ENCODE measurements at places on chromosomes 5 and 9.

DNA sequence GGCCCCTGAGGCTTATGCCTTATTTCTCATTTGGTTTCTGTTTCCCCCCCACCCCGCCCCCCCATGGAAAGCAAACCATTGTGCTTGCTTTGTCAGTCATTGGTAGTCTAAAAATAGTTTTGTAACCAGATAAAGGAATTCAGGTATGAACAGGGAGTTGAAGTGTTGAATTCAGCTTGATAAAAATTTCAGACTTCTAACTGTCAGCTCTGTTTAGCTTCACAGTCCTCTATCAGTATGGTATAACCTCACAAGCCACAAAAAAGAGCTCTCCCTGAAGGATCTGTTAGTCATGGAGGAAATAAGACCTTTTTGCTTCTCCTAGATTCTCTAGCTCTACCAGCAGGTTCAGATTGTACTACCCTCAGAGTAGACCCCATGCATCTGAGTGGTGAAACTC, 378.1 kb downstream of the TMEM38B start:
- DNase-seq: no peak

DNA sequence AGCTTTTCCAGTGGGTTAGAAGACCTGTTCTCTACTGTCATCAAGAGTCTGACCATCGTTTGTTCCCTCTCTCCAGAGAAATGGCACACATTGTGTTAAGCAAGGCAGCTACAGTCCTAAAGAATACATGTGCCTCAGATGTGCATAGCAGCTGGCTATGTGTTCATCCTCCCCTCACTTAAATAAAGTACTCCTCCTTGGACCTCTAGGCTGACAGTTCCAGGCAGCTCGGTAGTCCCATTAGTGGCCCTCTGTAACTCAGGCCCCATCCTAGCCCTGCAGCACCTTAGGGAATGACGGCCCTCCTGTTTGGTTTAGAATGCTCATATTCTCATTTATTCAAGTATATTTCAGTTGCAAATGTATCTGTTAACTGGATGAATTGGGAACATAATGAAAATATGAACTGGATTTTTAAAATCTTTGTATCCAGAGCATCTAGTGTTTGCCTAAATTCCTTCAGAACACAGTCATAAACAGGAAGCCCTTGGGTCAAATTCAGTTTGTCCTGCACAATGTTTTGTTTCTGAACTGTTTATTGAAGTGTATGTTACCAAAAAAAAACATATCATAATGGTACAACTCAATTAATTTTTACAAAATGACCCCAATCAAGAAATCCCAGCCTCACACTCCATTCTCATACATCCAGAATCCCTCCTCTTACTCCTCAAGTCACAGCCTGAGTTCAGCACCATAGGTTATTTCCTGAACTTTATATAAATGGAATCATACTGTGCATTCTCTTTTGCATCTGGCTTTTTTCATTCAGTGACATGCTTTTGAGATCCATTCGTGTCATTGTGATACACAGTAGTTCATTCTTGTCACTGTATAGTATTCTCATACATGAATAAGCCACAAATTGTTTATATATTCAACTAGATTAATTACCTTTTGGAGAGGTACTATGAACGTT, 1.6 kb upstream of the ASPN start:
- no peak for DNase-seq

DNA sequence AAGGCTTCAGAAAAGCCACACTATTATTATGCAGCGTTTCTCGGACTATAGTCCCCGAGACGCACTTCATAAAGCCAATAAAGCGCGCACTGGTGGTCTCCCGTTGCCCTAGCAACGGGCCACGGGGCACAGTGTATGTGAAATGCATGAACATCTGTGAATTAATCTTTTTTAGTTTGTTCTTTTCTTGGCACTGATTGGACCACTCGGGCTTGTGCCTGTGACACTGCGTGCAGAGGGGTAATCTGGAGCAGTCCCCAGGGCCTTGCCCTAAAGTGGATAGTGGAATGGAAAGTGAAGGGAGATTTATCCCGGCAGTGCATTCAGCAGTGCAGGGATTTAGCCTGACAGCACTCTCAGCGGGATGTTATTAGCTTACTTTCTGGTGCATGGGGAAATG, 92.1 kb downstream of the TLE4 start:
- no peak for DNase-seq

DNA sequence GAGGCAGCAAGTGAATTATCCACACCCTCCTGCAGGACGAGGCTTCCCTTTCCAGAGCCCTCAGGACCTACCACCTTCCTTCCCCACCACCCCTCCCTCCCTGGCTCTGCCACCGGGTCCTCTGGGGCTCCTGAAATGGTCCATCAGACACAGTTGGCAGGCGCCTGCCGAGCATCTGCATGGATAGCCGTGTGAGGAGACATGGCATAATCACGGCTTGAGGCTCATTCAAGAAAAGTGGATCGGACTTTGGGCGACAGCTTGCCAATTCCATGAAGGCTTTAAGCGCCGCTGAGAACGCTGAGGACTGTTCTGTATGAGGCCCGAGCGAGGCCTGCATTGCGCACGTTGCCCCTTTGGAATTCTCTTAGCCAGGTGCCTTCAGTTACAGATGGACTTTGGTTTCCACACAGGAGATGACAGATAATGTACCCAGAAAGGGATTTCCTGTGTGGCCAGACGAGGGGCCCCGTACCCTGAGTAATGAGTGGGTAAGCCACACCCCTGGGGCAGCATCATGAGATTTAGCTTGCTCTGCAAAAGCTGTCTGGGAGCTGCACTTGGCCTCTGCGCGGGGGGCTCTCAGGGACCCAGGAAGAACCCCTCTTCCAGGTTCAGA, 179.8 kb downstream of the OLFM1 start:
- no peak for DNase-seq

DNA sequence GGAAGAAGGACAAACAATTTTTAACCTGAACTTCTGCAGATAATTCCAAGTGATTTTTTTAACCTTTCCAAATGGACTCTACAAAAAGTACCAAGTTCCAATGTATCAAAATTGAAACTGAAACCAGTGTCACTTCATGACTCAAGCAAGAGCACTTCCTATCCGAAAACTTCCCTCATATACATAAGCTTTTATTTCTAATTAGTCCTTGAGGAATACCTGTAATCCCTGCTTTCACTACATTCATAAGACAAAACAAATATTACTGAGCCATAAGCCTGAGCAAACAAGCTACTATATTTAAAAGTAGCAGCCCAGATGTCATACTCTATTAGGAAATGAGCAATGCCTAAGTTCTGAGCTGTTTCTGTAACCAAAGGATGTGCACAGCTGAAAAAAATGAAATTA, 224.4 kb downstream of the EBF1 start:
- DNase-seq: no peak

- no peak for DNase-seq
These were observed 61.8 kb downstream of the PFDN1 start for GRCh38 chr5:140240987-140241706.

- no peak for DNase-seq
These were observed 12.1 kb downstream of the GRAMD2B start for GRCh38 chr5:126435261-126435660.

DNA sequence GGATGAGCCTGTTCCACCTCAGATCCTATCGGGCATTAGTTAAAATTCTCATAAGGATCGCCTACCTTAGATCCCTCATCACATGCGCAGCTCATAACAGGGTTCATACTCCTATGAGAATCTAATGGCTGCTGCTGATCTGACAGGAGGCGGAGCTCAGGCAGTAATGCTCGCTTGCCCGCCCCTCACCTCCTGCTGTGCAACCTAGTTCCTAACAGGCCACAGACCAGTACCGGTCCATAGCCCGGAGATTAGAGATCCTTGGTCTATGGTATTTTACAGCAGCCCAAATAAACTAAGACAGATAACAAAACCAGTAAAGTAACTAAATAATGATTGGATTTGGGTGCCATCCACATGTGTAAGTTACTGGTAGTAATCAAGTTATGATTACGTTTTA, 17.5 kb downstream of the GOLPH3 start:
- no peak for DNase-seq

- DNase-seq: no peak
These were observed 123.7 kb upstream of the ANKH start for GRCh38 chr5:14995229-14995628.

All from activated naive CD4-positive, alpha-beta T cell treated with anti-CD3 and anti-CD28 coated beads, Interleukin-2, amount 50 U/mL, for 16 hours (primary cell).